ENCODE measurements at places on chromosomes 7 and 10.
A peak's percentile ranks its signal among the peaks of the same experiment; 100 is the strongest.

- DNase-seq, result no peak
These were observed 426.5 kb upstream of the NFE2L3 start for GRCh38 chr7:25725451-25725850.

GRCh38 chr7:80603940-80604339, 34.5 kb upstream of the CD36 start:
- DNase-seq, result no peak

DNA sequence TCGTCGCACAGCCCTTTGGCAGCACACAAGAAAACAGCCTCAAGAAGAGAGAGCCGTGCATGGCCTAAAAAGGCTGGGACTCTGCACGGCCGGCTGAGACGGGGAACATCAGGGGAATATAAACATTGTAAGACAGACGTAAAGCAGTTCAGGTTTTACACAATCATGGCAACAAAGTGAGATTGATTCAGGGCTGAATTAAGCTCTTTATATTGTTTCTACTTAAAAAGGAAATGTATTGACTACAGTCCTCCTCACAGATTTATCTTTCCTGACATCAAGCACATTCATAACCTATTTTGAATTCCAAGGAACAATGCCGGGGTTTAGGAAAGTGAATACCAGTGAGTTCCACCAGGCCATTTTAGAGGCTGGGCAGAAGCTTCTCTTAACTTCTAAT, 25.2 kb downstream of the SORBS1 start:
- DNase-seq, result no peak

GRCh38 chr7:156034397-156034796, 222.1 kb upstream of the SHH start:
- no peak for DNase-seq

- DNase-seq, result no peak
These were observed 47.3 kb downstream of the FRMPD2 start for GRCh38 chr10:48227213-48227612.

- DNase-seq, result no peak
These were observed 23.5 kb downstream of the PWWP2B start for GRCh38 chr10:132420469-132420980.

GRCh38 chr10:86846088-86846487, 89.7 kb downstream of the BMPR1A start:
- DNase-seq, result no peak

DNA sequence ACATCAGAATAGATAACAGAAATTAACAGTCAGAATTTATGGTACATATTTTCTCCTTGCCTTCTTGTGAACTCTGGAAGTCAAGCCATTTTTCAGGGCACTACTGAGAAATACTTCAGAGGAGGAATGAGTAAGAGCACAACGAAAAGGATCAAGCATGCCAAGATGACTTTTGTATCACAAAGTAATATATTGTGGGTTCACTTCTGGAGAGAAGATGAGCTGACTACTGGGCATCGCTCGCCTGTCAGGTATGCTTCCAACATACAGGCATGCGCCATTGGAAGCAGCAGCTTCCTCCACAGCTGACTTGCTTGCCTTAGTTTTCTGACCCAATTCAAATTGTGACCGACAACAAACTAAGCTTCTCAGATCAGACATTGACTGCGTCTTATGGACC, 137.3 kb downstream of the VTI1A start:
- DNase-seq, result no peak

- DNase-seq, result no peak
These were observed 126.2 kb downstream of the LRRC4 start for GRCh38 chr7:127905021-127905420.

GRCh38 chr10:73979809-73980433, 18.0 kb upstream of the VCL start:
- DNase-seq, result no peak

DNA sequence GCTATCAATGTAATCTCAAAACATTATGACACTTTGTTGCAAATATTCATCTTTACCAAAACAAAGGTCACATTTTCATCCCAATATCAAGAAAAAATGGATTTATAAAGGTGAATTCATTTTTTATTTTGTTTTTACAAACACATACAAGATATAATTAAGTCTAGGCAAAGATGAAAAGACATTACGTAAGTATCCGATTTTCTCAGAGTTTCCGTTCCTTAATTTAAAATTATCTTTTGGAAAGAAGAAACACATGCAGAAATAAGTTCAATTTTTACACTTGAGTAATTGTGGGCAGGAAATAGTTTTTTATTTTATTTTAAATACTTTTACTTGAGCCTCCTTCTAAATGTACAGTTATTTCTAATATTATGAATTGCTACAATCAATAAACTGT, 24.6 kb downstream of the RTKN2 start:
- no peak for DNase-seq

DNA sequence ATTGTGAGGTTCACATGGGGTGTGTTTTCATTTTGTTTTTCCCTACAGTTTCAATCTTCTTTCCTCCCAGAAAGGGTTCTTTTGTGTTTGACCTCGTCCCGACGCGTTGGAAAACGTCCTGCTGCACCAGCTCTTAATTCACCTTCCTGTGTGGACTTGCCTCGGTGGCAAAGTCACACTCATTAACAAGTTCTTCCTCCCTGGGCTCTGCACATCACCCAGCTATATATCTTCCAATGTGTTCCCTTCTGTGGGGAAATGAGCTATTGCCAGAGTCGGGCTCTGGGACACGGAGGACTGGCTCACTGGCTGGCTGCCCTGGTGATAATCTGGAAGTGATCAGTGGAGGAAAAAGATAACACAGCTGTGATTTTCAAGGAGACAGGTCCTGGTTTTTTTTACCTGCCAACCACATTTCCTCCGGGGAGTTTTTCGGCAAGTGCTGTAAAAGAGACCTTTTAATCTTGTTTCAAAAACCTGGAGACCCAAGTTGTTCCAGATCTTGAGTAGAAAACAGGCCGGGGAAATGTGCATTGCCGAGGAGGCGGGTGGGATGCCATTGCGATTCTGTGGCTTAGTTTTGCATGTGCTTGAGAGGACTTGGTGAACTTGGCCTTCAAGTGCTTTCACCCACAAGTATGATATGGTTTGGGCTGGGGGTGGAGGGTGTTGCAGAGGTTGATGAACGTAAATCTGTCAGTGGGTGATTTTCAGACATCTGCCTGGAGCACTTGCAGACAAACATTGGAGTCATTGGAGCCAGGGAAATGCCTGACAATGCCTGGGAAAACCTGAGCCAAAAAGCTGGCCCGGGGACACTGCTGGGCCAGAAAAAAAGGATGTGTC, 96.5 kb upstream of the CREB5 start:
- no peak for DNase-seq

DNA sequence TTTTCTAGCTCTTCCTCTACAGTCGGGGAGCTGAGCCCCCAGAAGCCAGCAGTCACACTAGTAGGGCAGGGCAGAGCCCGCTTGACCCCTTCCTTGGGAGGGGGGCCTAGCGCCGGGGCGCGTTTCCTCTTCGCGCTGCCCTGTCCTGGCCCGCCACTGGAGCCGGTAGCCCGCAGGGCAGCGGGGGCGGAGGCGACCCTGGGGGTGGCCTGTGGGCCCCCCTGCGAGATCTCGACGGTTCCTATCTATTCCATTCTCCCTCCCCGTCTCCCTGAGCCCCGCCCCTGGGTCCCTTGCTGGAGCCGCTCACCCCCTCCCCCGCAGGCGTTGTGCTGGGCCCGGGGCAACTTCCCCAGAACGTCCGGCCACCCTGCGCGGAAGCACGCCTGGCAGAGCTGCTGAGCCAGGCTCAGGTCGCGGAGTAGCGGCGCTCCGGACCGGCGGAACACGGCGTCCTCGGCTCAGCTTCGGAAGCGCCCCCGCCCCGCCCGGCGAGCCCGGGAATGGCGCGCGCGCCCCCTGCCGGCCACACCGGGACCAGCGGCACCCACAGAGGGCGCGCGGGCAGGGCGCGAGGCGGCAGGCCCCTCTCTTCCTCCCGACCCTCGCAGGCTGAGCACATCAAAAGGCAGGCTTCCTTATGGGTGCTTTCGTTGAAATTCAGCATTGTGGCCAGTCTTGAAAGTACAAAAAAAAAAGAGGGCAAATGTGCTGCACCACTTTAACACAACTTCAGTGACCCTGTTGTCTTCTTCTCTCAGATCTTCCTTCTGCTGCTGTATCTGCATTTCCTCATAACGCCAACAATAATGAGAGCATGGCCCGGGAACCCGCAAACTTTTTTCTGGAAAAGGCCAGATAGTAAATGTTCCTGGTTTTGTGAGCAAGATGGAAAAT, 327.6 kb downstream of the TNS3 start:
- peak; percentile 92 for DNase-seq

- DNase-seq, result no peak
These were observed 90.3 kb downstream of the HERPUD2 start for GRCh38 chr7:35604595-35604994.

DNA sequence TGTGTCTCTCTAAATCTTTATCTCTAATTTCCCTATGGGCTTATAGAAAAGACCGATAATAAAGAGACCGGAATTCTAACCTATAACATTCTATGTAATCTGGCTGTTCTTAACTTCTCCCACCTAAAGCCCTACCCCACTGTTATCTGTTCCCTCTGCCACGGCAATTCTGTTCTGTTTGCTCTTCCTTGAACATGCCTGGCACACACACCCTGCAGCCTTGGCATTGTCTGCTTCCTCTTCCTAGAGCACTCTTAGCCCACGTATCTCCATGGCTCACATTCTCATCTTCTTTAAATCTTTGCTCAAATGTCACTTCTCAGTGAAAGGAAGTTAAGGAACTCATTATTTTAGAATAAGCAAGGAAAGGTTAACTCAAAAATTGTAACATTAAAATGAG, 309.2 kb downstream of the GPR158 start:
- DNase-seq, result no peak

- DNase-seq, result no peak
These were observed 42.5 kb upstream of the KCNMA1 start for GRCh38 chr10:77680065-77680464.

DNA sequence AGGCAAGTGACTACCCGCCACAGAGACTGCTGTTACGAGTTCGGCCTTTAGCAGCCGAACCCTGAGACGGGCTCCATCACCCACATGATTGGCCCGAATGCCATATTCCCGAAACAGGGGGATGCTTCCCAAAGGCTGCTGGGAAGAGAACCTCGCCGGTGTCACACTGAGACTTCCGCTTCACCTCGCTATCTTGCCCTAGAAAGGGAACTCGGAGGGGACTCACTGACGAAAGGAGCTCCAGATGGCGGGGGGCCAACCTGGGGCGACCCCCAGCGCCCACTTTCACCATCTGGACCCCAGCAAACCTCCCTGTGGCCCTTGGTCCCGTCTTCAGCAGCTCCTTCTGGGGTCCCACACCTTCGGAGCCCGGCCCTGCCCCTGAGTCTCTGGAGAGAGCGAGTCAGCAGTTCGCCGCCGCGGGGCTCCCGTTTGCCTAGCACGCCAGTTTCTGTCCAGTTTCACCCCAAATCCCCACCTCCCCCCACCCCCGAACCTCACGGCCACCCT, 529 bp downstream of the HPS1 start:
- peak; percentile 62 for DNase-seq

GRCh38 chr7:132113536-132114371, 462.5 kb downstream of the PLXNA4 start:
- DNase-seq, result no peak

GRCh38 chr10:133163889-133164815, 4.1 kb downstream of the KNDC1 start:
- DNase-seq, result no peak

- no peak for DNase-seq
These were observed 54.3 kb upstream of the IGFBP3 start for GRCh38 chr7:45975367-45975766.

- no peak for DNase-seq
These were observed 16.0 kb downstream of the SAMD8 start for GRCh38 chr10:75127471-75127870.

GRCh38 chr7:37187179-37187578, 261.5 kb downstream of the ELMO1 start:
- DNase-seq, result no peak

GRCh38 chr7:137343281-137343841, at the start of gene PTN:
TSS of gene PTN (minus strand) at chr7:137343733. CDS start at chr7:137254973, 88,760 bp downstream.
- peak; percentile 79 for DNase-seq

DNA sequence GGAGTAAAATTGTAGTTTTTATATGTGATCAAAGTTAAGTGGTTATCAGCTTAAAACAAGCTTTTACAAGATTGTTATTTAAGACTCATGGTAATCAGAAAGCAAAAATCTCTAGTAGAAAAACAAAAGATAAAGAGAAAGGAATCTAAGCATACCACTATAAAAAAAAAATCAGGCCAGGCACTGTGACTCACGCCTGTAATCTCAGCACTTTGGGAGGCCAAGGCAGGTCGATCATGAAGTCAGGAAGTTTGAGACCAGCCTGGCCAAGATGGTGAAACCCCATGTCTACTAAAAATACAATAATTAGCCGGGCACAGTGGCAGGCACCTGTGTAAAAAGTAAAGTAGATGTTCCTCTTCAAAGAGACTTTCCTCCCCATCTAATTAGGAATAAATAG, 265.9 kb upstream of the NRP1 start:
- no peak for DNase-seq

DNA sequence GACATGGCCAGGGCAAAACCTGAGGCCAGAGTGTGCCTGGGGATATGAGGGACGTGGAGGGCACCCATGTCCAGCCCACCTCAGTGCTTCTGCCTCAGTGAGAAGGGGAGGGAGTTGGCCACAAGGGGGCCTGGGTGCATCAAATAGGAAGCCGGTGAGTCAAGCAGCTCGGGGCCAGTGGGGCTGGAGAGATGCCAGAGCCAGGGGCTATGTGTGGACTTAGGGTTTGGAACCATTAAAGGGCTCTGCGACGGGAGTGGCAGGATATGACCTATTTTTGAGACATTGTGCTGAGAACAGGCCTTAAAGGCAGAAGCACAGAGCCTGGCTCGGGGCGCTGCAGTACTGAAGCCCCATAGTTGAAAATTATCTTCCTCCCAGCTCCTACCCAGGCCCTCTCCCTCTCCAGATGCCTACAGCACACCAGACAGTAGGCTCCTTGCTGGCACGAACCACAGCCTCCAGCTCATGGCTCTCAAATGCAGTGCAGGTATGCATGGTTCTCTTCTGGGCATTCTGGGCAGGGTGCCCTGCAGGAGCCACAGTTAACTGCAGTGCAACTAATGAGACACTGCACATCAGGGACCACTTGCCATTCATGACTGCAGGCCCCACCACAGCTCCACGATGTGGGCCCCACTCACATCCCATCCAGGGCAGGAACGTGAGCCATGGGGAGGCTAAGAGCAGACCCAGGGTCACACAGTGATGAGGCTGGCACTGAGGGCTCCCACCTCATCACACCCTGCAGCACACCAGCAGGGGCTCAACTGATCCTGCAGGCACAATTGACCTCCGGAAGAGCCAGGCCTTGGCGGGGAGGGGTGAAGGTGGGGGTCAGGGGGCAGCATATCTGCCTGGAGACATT, 7.2 kb upstream of the PGAM2 start:
- peak; percentile 74 for DNase-seq

GRCh38 chr7:96238976-96239766, 82.7 kb downstream of the SLC25A13 start:
- no peak for DNase-seq

DNA sequence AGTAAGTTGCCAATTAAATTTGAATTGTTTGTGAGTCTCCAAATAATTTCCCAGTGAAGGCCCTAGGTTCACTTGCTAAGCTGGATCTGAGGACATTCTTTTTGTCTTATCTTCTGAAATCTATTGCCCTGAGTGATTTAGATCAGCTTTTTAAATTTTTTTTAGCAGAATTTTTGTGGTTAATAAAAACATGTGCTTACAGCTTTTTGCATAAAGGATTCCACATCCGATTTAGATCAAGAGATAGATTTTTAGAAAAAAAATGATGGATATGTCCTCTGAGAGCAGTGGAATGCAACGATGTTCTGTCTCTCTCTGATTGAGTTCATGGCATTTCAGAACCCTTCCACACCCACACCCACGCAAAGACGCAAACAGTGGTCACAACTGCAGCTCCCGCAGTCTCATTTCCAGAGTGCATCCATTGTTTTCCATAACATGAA, 358.8 kb downstream of the SUGCT start:
- DNase-seq, result no peak

- no peak for DNase-seq
These were observed 602.3 kb upstream of the MGMT start for GRCh38 chr10:128864554-128865295.

Measured in neural progenitor cell (in vitro differentiated cells).